PC-9 (cell line): ENCODE measurements at places on chromosomes 6 and 20.

DNA sequence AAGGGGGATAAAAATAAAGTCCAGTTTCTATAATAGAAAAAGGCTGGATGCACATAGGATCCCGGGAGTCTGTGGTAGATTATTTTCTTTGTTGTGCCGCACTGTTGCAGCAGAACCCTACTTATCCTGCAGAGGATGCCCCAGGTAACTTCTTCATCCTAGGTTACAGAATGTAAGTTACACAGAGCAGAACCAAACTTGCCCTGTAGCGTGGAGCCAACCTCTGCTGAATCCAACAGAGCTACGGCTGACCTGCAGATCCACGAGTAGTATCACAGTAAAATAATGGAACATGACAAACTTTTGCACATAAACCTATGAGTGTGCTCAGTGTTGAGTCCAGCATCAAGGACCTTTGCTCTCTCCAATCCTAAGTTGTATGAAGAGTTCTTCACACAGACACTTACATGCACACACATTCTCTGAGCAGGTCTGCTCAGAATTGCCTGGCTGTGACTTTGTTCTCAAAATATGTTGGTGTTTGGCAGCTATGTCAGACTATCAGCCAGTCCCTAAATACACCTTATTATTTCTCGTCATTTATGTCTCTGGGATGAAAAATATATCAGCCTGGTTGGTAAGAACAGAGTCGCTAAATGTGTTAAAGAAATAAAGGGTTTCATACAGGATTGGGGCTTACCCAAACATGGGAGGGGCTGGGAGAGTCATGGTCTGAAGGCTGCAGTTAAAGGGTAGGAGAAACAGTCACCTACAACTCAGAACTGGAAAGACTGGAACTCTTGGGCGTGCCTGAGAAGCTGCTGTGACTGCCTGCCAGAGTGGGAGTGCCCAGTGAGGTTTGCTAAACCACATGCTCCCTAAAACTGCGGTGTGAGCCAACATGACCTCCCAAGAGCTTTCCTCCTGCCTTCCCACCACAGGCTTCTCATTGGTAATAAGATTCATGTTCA is 165.1 kb upstream of the SLC24A3 start:
- peak; percentile 36 for DNase-seq

DNA sequence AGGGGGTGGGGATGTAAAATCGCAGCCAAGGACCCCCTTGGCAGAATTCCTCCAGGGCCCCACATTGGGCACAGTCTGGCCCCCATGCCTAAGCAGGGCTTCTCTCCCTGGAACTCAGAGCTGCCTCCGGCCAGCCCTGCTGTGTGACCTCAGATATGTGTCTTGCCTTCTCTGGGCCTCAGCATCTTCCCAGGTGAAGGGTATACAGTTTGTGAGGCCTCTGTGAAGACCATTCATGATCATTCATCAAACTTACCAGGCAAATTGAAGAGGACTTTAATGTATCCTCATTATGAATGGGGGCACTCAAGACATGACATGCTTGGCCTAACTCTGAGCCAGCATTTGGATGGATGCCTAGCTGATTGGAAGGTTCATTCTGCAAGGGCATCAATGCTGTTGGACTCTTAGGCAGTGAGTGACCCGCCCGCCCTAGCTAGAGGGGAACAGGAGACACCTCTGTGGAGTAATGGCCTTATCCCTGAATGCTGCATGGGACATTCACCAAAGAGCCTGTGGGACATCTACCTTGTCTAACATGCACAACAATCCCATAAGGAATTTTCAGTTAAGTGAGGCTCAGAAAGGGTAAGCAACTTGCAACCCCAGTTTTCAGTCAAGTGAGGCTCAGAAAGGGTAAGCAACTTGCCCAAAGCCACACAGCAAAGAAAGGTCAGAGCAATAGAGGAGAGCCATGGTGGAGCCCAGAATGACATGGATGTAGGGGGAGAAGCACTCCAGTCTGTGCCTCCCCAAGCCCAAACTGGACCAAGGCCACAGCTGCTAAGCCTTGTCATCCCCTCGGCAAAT is 535 bp downstream of the CCN5 start:
- no peak for DNase-seq

DNA sequence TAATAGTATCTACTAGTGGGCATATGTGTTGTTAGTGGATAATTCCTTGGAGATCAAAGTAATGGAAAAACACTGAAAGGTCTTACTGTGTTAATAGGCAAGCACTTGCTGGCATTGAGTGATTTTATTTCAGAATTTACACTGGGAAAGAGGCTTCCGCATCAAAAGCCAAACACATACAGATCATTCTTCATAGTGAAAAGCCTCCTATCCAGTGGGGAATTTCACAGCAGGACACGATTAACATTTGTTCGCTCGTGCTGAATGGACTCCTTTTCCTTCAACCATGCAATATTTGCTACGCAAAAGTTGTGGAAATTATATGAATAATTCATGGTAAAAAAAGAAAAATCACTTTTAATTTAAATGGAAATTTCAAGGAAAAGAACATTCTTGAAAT is 26.4 kb downstream of the GABRR1 start:
- DNase-seq: no peak

GRCh38 chr6:42511803-42512422 is 51.9 kb upstream of the UBR2 start:
- no peak for DNase-seq

- DNase-seq: no peak
Observed at GRCh38 chr6:31202259-31203166, 32.0 kb upstream of the POU5F1 start.

DNA sequence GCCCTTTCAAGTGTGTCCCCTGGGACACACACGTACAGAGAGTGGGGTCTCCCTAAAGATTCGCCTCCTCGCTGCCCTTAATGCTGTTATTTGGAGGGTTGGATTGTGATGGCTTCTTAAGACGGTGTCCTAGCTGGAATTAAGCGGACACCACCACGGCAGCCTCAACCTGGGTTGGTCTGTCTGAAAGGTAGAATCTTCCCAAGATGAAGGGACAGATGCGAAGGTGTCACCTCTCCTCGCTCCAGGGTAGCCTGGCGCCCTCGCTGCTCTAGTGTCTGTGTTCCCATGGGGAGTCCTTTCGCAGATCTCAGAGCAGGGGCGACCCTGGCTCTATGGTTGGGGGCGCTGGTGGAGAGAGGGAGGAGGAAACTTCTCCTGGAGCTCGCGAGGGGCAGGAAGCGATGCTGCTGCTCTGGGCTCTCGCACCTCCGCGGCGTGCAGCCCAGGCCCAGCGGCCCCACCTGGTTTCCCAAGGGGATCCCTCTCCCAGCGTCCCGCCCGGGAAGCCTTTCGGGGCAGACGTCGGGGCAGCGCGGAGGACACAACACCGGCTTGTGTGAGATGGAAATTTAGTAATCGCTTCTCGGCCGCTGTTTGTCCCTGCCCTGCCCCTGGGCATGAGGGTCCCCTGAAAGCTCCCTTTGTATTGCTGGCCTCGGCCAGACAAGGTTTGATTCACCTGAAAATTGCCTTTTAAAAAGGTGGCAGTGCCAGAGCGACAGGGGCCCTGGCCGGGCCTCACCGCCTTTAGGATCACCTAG is 1.7 kb downstream of the RSPO3 start:
- no peak for DNase-seq

DNA sequence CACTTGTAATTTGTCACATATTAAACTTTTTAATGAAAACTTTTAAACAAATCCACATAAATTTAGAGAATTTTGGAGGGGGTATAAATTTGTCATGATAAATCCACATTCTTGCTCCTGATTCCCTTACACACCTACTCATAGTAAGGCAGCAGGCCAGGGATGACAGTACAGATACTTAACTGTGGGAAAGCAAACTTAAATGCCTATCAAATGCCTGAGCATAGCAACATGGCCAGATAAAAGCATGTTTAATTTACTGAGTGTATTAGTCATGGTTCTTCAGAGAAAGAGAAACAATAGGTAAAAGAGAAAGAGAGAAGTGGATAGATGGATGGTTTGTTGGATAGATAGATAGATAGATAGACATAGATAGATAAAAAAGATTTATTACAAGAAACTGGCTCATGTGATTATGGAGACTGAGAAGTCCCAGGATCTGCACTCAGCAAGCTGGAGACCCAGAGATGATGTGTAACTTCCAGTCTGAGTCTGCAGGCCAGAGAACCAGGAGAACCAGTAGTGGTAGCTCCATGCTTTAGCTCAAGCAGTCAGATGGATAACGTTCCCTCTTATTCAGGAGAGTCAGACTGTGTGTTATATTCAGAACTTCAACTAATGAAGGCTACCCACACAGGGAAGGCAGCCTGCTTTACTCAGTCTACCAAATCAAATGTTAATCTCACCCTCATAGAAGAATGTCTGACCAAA is 15.9 kb upstream of the ADGRF1 start:
- DNase-seq: peak; percentile 87

- DNase-seq: no peak
Observed at GRCh38 chr6:28312939-28313338, 23.0 kb downstream of the ZSCAN31 start.

- DNase-seq: peak; percentile 71
Observed at GRCh38 chr6:3803627-3804468, 45.3 kb upstream of the FAM50B start.

- DNase-seq: peak; percentile 87
Observed at GRCh38 chr6:42113936-42114636, 28.3 kb downstream of the C6orf132 start.

DNA sequence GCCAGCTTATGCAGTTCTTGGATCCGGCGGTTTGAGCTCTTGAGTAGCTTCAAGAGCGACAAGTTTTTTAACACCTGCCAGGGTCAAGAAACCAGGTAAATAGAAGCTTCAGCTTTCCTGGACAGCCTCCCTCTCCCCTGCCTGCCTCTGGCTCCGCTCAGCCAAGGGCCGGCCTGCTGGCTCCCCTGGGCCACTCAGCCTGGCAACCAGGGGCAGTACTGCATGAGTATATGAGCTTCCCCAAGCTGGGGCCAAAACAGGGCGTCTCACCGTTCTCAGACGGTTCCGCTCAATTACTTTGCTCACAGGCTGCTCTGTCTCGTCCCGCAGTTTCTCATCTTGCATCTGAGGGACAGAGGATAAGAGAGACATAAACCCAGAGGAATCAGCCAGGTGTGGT is 856 bp downstream of the TP53TG5 start:
- no peak for DNase-seq

GRCh38 chr20:21557241-21558020 is 43.6 kb upstream of the NKX2-2 start:
- no peak for DNase-seq

GRCh38 chr6:131852200-131852599 is 44.4 kb downstream of the ENPP1 start:
- no peak for DNase-seq

DNA sequence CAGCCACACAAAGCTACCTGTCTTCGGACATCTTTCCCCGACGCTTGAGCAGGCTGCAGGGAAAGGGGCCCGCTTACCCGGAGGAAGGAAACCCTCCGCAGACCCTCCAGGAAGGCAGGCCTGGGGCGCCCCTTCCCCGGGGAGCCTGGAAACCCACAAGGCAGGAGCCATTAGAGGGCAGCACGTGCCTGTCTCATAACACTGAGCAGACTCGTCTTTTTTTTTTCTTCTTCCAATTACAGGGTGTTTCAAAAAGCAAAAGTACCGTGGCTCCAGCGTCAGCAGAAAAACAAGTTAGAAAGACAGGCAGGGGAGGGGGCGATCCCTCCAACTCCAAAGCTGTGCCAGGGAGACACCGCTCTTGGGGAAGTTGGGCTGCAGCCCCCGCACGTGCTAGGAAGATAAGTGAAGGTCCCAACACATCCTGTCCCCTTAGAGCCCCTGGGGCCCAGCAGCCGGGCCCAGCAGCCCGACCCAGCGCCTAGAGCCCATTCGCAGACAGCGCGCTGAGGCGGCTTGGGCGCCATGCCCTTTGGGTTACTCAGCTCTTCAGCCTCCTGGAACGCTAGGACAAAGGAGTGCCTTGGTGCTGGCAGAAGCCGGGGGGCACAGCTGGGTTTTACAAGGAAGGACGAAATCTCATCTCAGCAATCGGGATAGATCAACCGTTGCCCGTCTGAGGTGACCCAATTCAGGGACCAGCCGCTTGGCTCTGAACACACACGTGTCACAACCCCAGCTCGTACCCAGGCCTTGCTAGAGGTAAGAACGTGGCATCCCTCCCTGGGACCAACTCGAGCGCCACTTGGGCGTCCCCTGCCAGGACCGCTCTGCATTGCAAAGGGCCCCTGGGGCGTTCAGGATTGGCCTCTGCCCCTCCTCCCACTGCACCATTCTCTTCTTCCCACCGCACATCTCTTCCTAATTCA is 136.3 kb downstream of the LY86 start:
- DNase-seq: peak; percentile 70

- DNase-seq: peak; percentile 79
Observed at GRCh38 chr6:111096246-111096645, 8.9 kb downstream of the SLC16A10 start.

GRCh38 chr6:107670792-107671199 is 153.3 kb downstream of the SCML4 start:
- DNase-seq: no peak

DNA sequence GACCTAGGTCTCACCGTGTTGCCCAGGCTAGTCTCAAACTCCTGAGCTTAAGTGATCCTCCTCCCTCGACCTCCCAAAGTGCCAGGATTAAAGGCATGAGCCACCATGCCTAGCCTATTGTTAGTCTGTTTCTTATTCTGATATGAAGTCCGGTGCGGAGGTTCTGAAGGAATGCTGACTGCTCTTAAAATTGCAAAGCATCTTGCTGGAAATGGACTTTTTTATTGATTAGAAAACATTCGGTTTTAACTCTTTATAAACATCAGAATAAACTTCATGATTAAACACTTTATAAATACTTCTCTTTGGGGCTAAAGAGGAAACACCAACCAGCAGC is 3.2 kb downstream of the TNFAIP3 start:
- no peak for DNase-seq

GRCh38 chr6:144392536-144392935 is 107.4 kb downstream of the UTRN start:
- no peak for DNase-seq

DNA sequence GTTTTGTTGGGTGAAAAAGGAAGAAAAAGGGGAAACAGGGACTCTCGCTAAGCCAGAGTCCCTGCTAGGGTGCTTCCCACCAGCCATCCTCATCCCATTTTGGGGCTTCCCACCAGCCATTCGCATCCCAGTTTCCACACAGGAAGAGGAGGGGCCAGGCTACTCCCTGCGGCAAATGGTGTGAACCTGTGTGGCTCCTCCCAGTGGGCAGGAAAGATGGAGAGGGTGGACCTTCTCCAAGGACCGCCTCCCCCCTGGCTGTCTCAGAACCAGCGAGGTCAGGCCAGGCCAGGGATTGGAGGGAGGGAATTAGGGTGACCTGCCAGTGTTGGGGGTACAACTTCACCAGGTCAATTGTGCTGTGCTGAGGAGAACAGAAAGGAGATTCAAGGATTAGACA is 326.9 kb downstream of the PACRG start:
- no peak for DNase-seq

- no peak for DNase-seq
Observed at GRCh38 chr6:72975352-72975752, 249.9 kb downstream of the KHDC1L start.

GRCh38 chr6:23522792-23523547 is 603.0 kb upstream of the NRSN1 start:
- no peak for DNase-seq

GRCh38 chr20:54848984-54849538 is 373.7 kb downstream of the DOK5 start:
- no peak for DNase-seq
